Breast epithelium (tissue), 4 donors: ENCODE measurements at places on chromosomes 5 and 9. TPM values are rescaled to one million over a fixed set of nuclear protein-coding genes. Genes with fewer than 3 reads are reported as not detected.

GRCh38 chr9:115442054-115442453 lies 324.1 kb upstream of the TNC start:
- DNase-seq = no peak

DNA sequence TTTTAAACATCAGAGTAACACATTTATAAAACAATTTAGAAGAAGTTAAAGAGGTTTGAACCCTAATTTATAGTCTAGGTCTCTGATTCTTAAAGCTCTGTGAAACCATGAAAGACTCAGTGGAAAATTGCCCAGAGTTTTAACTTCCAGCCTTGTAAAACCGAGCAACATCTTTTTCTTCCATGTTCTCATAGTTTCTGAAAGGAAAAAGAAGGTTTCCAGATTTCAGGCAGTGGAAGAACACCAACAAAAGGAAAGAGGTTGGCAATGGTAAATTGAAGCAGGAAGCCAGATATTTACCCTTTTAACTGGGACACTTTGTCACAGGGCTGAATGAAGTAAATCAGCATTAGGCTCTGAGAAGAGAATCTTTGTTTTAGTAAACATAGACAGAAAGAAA lies 1999.3 kb downstream of the MAT2B start:
- DNase-seq = no peak

GRCh38 chr5:9454012-9454481 lies 91.8 kb downstream of the SEMA5A start:
- no peak for DNase-seq

DNA sequence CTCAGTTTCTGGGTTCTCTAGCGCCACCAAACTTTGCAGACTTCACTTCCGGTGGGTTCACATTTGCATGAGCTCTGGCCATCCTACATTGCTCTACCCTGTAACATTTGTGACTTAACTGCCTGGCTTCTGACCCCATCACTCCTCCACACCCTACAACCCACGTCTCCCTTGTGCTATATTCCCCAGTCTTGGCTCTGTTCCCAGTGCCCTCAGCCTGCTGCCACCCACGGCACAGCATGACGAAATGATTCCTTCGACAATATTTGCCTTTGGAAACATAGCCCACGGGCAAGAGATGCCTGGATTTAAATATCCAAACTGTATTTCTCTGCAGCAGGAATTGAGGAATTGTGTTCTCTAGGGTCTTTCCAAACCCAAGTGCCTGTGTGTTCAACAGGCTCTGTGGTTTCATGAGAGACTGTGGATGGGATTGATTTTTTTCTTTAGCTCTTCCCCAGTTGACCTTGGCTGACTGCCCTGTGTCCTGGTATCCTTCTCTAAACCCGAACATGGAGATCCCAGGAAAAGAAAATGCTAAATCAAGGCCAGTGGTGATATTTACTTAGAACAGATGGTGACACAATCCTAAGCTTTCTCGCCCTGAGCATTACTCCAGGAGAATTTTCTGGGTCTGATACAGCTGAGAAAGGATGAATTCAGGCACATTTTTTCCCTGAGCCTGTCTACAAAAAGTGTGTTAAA lies 44.4 kb upstream of the GRIA1 start:
- peak; percentile 53 for DNase-seq

- DNase-seq = peak; percentile 59
Measured at GRCh38 chr5:71601222-71602026, 14.3 kb downstream of the MCCC2 start.

DNA sequence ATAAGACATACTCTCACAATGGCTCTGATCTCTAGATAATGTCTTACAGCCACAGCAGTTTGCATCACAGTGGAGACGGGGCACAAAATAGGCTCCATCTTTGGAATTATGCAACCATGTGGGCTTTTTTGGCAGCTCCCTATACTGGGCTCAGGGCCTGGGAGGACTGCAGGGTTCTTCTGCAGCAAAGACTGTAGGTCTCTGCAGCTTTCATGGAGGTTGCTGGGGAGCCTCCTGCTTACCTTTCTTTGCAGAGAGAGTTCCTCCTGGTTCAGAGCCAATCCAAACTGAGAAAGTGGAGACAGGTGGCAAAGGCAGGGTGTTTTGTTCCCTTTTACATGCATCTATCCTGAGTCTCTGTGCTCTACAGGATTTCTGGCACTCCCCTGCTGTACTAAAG lies 558.0 kb downstream of the TLR4 start:
- DNase-seq = no peak

DNA sequence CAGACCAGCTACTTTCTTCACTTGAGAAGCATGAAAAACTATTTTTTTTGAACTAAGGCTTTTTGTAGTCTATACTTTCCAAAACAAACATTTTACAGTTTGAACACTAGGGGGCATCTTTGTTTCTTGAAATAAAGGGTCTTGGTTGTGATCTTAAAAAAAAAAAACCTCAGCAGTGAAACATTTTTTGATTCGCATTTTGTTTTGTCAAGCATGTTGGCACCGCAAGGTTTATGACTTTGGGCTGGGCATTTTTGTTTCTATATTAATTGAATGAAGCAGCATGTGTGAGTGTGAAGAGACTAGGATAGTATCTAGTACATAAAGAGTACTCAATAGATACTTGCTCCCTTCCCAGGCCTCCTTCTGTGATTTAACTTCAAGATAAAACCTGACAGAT lies 31.6 kb upstream of the ACOT12 start:
- DNase-seq = no peak

DNA sequence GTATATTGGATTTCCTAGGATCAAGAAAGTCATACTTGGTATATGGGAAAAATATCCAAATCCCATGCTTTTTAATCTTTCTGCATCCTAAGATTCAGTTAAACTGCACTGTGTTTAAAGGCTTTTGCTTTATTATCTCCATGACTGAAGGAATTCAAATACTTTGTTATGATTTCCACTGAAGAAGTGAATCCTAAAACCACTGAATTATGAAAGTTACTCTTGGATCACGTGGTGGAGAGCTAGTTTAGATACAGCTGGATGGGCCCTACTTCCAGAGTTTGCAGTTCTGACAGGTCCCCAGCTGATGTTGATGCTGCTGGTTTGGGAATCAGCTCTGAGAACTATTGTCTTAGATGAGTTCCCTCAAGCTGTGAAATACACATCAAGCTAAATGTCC lies 5.0 kb downstream of the DAB2 start:
- DNase-seq = no peak

- no peak for DNase-seq
Measured at GRCh38 chr5:56105511-56106291, 110.9 kb upstream of the IL6ST start.

GRCh38 chr9:95225726-95226106 lies 91.8 kb downstream of the FANCC start:
- no peak for DNase-seq

DNA sequence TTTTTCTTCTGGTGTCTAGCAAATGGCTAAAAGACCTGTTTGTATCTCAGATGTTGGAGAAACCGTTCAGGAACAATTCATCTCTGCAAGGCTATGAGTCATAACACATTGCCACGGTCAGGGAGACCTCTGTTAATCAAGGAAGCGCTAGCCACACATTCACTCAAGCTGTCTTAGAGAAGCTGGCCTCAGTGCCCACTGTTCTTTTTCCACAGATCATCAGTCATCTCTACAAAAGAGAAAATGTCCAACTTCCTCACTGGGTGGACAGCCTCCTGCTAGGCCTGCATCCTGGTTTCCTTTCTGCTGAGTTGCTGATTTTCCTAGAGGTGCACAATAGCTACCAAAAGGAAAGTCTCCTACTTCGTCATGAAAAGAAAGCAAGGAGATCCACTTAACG lies 360.5 kb downstream of the BNC2 start:
- DNase-seq = no peak

GRCh38 chr5:55993013-55993412 lies 1.8 kb downstream of the IL6ST start:
- DNase-seq = no peak

GRCh38 chr9:77170991-77171699 lies 6.2 kb upstream of the VPS13A start:
- no peak for DNase-seq

GRCh38 chr5:100517301-100517974 lies 17.7 kb upstream of the FAM174A start:
- peak; percentile 34 for DNase-seq

GRCh38 chr9:6552033-6552432 lies 93.5 kb downstream of the GLDC start:
- no peak for DNase-seq

DNA sequence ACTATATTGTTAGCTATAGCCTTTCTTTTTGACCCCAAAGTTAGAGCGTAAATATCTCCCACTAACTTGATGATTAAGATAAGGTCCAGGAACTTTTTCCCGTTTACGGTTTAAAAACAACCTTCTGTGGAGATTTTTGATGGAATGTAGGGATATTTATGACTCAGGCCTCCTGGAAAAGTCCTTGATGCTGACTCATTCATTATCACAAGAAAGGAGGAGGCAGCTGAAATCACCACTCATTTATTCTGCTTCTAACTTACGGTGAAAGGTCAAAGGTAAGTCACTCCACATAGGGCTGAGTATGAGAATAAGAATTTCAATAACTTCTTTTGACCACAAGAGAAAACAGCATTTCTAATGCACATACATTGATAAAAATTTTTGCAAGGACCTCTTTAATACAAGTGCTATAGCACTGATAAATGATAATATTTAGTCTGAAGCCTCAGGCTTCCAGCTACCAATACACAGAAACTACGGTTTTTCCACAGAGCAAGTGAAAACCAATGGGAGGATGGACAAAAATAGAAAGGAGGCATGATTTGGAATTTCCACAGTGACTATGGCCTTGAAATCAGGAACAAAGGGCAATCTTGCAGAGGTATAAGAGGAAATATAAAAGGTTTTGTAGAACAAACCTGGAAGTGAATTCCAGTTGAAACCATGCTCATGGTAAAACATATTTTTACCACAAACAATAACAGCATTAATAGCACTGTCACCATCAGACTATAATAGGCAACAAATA lies 146.5 kb downstream of the PPP2R2B start:
- no peak for DNase-seq

GRCh38 chr5:177545487-177546257 lies 8.7 kb downstream of the FAM193B start:
- peak; percentile 64 for DNase-seq

- no peak for DNase-seq
Measured at GRCh38 chr5:38672059-38672788, 115.8 kb upstream of the LIFR start.

DNA sequence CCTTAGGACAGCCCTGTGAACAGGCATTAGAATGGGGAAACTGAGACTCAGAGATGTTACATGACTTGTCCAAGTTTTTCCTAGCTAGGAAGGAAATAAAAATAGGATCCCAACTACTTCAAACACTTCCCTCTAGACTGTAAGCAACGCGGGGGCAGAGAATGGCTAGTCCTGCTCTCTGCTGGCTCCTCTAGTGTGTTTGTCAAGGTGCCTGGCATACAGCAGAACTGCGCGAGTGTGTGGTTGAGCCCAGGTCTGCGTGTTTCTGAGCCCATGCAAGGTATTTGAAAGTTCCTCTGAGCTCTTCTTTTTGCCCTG lies 152.5 kb downstream of the MACROH2A1 start:
- DNase-seq = no peak

- no peak for DNase-seq
Measured at GRCh38 chr5:156178117-156178516, 148.8 kb upstream of the SGCD start.

DNA sequence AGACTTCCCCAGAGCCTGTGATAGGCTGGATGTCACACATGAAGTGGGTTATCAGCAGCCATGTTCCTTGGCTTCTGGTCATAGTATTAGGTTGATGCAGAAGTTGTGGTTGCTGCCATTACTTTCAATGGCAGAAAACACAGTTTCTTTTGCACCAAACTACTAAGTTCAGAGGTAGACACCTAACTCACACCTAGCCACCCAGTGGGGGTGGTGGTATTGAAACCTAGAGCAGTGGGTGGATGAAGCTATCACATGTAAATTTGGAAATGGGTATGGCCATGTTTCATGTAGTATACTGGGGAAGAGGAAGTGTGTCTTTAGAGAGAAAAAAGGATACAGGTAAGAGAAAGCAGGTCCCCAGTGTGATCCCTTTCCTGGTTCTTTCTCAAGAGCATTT lies 347.9 kb upstream of the SEMA6A start:
- DNase-seq = no peak

DNA sequence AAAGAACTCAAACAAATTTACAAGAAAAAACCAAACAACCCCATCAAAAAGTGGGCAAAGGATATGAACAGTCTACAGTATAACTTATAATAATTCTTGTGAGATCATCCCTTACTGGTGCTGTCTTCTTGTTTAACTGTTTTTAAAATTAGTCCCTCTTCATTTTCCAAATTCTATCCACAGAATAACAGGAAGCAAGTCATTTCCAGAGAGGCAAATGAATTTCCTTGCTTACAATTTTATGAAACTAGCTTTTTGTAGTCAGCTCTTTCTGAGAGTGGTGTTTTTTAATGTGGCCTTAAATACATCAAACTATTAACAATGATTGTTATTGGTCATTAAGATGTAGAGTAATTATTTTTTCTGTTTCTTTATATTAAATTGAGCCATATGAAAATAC lies 40.6 kb downstream of the FAM174A start:
- no peak for DNase-seq

- DNase-seq = no peak
Measured at GRCh38 chr5:127298656-127299055, 8.1 kb downstream of the MEGF10 start.

GRCh38 chr5:135228222-135228621 lies 170.8 kb downstream of the MACROH2A1 start:
- no peak for DNase-seq

- DNase-seq = no peak
Measured at GRCh38 chr5:163944738-163945137, 439.3 kb downstream of the MAT2B start.

GRCh38 chr5:3734632-3735031 lies 139.0 kb downstream of the IRX1 start:
- DNase-seq = no peak

- DNase-seq = no peak
Measured at GRCh38 chr9:126791406-126792230, 13.2 kb upstream of the ZBTB43 start.

DNA sequence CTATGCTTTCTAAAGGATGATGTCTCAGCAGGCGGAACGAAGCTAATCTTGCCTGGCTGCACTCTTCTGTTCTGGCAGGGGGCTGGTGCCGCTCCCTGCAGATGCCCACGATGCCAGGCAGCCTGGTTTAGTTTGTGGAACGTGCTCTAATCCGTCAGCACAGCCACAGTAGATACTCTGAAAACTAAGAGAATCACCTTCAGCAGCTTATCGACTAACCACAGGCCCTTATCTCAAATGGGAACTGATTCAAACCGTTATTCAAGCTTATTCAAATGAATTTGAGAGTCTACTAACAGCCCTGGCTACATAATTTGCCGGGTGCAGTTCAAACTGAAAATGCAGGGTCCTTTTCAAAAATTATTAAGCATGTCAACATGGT lies 246.6 kb upstream of the ANKRD55 start:
- DNase-seq = no peak

- no peak for DNase-seq
Measured at GRCh38 chr5:151692312-151692711, 5.6 kb upstream of the SPARC start.

- no peak for DNase-seq
Measured at GRCh38 chr5:14292766-14293658, 149.9 kb downstream of the TRIO start.

PDE6A gene
- total RNA-seq = not detected

PTGES2 gene
- total RNA-seq = 86.9 TPM

NR2F1 gene
- total RNA-seq = 4.6 TPM

ITGA2 gene
- total RNA-seq = 11.8 TPM

PCDHGA8 gene
- total RNA-seq = 7.2 TPM

ABO gene
- total RNA-seq = 1.1 TPM

TCF7 gene
- 8.0 TPM for total RNA-seq

FOXD4L6 gene
- total RNA-seq = 0.15 TPM

SELENOP gene
- 1,868 TPM for total RNA-seq

TMEM174 gene
- not detected for total RNA-seq

FGF18 gene
- 1.6 TPM for total RNA-seq

ANKRD18B gene
- total RNA-seq = not detected

PCDHGC5 gene
- total RNA-seq = 3.3 TPM
